ENCODE measurements at places on chromosomes 1 and 21.

- DNase-seq, result no peak
Measured at GRCh38 chr1:157310401-157310800, 172.2 kb upstream of the ETV3 start.

GRCh38 chr1:54807756-54808155, 6.6 kb upstream of the TTC22 start:
- no peak for DNase-seq

- DNase-seq, result no peak
Measured at GRCh38 chr1:206581571-206581981, 30.7 kb downstream of the EIF2D start.

DNA sequence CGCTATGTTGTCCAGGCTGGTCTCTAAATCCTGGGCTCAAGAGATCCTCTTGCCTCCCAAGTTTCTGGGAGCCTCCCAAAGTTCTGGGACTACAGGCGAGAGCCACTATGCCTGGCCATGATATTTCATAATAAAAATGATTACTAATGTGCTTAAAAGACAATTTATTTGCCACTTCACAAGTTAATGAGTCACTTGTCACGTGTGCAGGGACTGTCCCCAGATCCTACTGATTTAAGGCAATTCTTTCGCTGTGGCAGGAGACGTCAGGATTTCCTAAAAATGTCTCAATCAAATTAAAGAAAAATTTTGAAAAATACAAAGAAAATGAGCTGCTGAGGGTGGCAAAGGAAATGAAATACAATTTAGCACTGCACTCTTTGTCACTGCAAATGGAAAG, 43.5 kb downstream of the B3GALNT2 start:
- DNase-seq, result no peak

DNA sequence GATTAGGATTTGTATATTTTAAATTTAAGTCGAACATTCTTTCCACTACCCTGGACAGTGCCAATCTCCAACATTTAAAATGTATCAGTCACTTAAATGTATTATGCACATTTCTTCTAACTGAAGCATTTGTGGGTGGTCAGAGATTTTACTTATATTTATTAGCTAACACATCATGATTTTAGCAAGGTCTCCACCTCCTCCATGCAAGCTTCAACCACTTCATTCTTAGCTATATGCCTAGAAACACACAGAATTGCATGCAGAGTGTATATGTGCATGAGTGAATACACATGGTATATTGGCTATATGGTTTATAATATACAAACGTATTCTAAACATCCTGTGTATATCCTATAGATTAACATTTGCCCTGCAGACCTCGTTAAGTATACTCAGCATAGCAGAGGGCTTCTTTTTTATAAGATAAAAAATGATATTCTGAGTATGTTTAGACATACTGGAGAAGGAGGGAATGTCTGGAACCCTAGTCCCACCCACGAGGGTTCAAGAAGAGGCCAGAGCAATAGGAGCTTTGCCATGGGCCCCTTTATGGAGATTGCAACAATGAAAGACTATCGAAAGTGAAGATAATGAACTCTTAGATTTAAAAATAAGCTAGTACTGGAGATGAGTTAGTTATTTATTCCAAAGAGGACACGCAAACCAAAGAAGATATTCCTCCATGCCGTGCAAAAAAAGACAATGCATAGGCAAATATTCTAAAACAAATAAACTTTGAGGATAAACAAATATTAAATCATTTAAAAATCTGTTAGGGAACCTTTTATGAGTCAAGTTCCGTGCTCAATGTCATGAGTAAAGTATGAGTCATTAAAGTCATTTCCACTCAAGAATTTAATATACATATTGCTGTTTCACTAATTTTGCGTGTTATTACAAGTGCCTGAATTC, 480.4 kb downstream of the SIPA1L2 start:
- DNase-seq, result no peak

- peak; percentile 29 for DNase-seq
Measured at GRCh38 chr1:20216574-20216973, 30.3 kb upstream of the PLA2G2C start.

- DNase-seq, result peak; percentile 25
Measured at GRCh38 chr1:183318433-183318832, 99.7 kb downstream of the NMNAT2 start.

GRCh38 chr21:35226968-35227744, 178.1 kb upstream of the RUNX1 start:
- no peak for DNase-seq

DNA sequence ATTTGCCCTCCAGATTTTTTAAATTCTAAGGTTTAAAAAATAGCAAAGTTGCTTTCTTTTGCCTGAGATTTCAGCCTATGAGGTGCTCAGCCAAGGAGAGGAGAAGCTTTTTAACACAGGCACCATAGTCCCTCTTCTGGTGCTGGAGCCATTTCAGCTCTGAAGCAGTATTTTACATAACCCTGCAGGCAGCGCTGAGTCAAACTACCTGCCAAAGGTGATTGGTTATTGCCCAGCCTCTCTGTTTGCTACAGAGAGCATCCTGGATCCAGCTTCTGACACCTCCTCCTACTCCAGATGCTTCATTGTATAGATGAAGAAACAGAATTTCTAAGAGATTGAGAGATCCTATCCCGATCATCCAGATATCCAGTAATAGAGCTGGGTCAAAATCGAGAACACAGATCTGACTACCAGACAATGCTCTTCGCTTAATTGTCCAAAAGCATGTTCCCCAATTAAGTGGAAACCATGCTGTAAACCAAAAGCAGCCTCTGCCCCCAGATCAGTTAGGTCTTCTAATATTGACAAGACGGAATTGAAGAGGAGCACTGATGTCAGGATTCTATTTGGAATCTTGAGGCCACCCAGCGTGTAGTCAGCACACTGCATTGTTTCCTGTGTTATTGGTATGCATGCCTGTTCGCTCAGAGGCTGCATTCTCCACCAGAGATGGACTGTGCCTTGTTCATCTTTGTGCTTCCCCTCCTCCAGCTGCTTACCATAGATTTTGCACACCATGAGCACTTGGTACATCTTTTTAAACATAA, 22.1 kb downstream of the RGS8 start:
- no peak for DNase-seq

GRCh38 chr21:33212159-33212851, 17.4 kb upstream of the IFNAR2 start:
- DNase-seq, result no peak

All from GM12892 (cell line).